ENCODE measurements at places on chromosomes 3 and 15.

DNA sequence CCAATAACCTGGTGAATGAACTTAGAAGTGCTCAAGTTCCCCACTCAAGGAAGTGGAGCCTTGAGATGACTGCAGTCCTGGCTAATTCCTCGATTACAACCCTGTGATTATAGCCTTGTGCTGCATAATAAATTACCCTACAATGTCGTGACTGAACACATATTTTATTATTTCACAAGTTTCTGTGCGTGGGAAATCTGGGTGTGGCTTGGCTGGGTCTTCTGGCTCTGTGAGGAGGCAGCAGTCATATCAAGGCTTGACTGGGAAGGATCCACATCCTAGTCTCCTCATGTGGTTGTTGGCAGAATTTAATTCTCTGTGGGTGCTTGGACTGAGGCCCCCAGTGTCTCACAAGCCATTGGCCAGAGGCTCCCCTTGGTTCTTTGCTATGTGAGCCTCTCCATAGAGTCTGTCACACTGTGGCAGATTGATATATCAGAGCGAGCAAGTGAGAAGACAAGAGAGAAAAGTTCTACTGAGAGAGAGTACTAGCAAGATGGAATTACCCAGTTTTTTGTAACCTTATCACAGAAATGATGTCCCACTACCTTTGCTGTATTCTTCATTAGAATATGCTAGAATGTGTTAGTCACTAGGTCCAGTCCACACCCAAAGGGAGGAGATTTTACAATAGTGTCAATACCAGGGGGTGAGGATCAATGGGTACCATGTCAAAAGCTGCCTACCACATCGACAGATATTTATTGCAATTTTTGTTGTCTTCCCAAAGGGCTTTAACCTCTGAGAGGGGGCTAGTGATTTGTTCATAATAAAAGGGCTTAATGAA is 102.8 kb upstream of the TBC1D5 start:
- no peak for DNase-seq

DNA sequence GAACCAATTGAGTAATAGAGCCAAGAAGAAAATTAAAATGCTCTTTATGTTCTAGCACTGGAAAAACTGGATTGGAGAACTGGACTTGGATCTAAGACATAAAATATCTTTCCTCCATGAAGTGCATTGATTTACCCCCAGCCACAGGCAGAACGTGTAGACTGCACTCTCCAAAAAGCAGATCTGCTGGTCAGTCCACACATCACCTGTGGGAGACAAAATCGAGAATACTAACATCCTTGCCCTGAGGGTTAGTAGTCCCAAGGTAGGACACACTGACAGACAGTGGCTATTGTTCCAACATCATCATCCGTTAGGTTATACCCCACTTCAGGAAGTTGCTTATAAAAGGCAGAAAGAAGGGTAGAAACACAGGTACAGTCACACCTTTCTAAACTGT is 257.1 kb upstream of the STT3B start:
- DNase-seq, result no peak

DNA sequence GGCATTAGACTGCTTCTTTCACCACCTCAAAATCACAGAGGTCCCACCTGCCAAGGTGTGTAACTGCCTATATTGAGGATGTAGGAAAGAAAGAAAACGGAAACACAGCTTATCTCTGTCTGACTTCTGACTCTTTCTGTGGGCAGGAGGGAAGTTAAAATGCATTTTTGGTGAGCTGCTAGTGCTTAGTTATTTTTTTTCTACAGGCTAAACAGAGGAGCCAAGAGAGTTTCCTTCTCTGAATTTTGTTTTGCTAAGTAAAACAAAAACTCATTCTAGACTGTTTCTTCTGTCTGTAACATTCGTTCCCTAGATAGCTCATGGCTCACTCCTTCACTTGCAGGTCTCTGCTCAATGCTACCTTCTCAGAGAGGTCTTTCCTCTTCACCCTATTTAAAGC is 18.8 kb upstream of the AMOTL2 start:
- no peak for DNase-seq

DNA sequence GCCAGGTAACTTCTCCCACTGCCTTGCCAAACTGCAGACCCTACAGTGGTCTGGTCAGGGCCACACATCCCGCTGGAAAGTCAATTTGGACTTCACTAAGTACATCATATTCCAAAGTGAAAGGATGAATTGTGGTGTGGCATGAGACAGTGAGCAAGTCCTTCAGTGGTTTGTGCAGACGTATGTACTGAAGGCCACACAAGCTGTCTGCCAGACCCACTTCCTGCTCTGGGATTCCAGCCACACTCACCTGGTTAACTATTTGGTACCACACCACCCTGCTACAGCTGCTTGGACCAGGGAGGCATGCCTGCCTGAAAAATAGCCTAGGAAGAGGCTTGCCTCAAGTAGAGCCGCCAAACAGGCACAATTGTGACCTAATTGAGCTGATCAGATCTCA is 94.1 kb upstream of the STRIT1 start:
- DNase-seq, result no peak

DNA sequence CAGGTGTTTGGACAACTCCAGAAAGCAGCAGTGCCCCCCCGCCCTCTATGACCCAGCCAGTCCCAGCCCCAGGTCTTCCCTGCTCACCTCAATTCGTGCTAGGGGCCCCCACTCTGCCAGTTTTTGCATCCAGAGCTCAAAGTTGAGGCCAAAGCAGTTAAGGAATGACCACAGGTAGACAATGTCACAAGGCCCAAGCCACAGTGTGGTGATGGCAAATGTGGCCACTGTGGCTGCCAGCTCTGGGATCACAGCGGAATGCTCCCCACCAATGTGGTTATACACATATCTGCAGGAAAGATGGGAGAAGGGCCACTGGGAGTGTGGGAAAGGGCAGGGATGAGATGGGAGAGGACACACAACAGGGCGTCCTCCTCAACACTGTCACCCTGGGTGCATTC is 8.2 kb downstream of the KLHL40 start:
- no peak for DNase-seq

All from NCI-H748 treated with DMSO at 0.1 percent for 48 hours (cell line).